H1 (cell line): ENCODE measurements at places on chromosomes 2 and 18.

DNA sequence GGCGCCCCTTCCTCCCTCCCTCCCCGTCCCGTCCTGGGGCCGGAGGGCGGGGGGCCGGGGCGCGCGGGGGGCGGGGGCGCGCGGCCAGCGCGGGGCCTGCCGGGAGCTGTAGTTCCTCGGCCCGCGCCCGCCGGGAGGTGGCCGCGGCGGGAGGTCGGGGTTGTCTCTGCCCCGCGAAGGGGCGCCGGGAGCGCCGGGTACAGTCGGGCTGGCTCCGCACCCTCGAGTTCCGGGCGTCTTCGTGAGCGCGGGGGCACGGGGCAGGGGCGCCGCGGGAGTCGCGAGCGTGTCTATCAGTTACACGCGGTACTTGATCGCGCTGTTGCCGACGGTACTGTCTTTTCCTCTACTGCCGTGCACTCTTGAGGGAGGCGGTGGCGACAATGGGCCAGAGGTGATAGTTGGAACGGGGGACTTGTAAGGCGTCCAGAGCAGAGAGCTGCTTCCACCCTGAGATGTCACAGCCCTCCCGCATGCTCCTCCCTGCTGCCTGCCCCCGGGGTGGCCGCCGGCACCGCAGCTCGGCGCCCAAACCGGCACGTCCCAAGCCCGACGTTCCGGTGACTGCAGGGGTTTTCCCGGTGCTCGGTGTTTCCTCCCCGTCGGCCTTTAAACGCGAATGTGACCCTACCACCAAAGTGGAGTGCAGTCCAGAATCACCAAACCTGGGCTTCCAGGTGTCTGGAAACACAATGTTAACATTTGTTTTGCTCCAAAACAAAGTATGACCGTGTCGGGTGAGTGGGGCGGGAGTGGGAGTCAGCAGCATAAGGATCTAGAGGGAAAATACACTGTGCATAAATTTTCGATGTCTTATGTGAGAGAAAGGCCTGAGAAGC, at the start of gene PRKD3:
Gene PRKD3, minus strand, starts transcription at position 48 of the 839 bp plus-strand sequence. CDS start 8,309 bp downstream, outside the sequence.
- no peaks in the 10 kb centered on the region for H3K36me3 ChIP-seq
- no peaks in the 10 kb centered on the region; the same call in 1 of the 2 replicates for H3K4me1 ChIP-seq
- no peak for DNase-seq
- no peaks in the 10 kb centered on the region for H3K27me3 ChIP-seq
- peak within 1 kb of the TSS; percentile 67 for H3K27ac ChIP-seq
- H3K4me3 ChIP-seq = peak within 1 kb of the TSS; percentile 91

GRCh38 chr2:70987386-70987785, 7.3 kb downstream of the TEX261 start:
- H3K27ac ChIP-seq = no peak overlapping the region
- H3K4me1 ChIP-seq = peaks cover 6% of the 10 kb centered on the region
- peaks cover 2% of the 10 kb centered on the region; the same call in 1 of the 2 replicates for H3K27me3 ChIP-seq
- peaks cover 9% of the 10 kb centered on the region; the same call in 1 of the 2 replicates for H3K36me3 ChIP-seq
- no peak overlapping the region for H3K4me3 ChIP-seq

GRCh38 chr2:14516844-14517243, 115.7 kb upstream of the LRATD1 start:
- DNase-seq = no peak
- H3K27me3 ChIP-seq = no peaks in the 10 kb centered on the region

DNA sequence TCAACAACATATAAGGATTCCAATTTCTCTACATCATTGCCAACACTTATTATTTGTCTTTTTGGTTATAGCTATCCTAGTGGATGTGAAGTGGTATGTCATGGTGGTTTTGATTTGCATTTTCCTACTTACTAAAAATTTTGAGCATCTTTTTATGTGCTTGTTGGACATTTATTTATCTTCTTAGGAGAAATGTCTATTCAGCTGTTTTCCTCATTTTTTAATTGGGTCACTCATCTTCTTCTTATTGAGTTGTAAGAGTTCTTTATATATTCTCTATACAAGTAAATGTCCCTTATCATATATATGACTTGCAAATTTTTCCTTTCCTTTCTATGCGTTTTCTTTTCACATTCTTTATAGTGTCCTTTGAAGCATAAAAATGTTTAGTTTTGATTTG, 4.7 kb upstream of the CCL20 start:
- H3K27ac ChIP-seq = no peak overlapping the region
- H3K4me3 ChIP-seq = no peak overlapping the region
- no peaks in the 10 kb centered on the region for H3K36me3 ChIP-seq
- no peaks in the 10 kb centered on the region for H3K27me3 ChIP-seq

DNA sequence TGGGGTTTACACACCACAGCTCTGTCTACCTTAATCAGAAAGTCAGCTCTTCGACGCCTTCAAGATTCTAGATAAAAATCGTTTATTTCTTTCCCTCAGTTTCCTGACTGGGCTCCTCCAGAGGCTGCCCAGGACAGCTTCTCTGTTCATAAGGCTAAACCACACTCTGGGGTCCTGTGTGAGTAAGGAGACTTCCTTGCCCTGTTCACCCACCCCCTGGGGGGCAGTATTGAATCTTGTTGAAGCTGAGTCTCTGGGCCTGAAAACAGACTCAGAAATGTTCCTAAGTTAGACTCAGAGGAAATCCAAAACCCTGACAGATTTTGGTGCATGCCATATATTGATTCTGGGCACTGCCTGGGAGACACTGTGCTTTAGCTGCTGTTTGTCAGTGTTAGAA, 43.0 kb downstream of the G6PC2 start:
- no peaks in the 10 kb centered on the region for H3K27me3 ChIP-seq
- H3K27ac ChIP-seq = no peak overlapping the region
- DNase-seq = no peak

GRCh38 chr2:30475542-30475941, 28.5 kb downstream of the LCLAT1 start:
- no peak overlapping the region for H3K27ac ChIP-seq
- H3K27me3 ChIP-seq = no peaks in the 10 kb centered on the region
- no peaks in the 10 kb centered on the region for H3K36me3 ChIP-seq
- DNase-seq = no peak
- H3K4me3 ChIP-seq = no peak overlapping the region

GRCh38 chr2:146981921-146982320, 862.9 kb upstream of the ACVR2A start:
- H3K4me3 ChIP-seq = no peak overlapping the region
- no peaks in the 10 kb centered on the region for H3K36me3 ChIP-seq
- no peaks in the 10 kb centered on the region for H3K27me3 ChIP-seq
- H3K27ac ChIP-seq = no peak overlapping the region
- H3K4me1 ChIP-seq = peaks cover 8% of the 10 kb centered on the region; the same call in 1 of the 2 replicates

DNA sequence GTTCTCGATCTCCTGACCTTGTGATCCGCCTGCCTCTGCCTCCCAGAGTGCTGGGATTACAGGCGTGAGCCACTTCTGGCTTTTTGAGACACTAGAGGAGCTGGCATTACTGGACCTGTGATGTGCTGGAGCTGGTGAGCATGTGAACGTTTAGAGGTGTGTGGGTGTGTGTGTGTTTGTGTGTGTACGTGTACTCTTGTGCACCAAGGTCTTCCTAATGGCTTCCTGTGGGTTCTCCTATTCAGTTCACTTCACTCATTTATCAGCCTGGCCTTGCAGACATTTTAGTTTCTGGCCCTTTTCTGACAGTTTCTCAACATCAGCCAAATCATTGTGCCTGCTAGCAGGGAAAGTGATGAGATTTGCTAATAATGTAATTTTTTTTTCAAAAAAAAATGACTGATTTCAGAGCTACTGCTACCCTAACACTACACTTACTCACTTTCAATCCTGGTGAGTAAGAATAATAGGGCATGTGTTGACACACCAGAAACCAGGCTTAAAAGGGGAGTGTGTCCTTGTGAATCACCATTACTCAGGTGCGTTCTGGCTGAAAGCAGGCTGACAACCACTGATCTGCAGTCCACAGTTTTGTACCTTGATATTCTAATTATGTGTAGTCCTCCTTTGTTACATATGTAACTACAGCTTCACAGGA, 41.0 kb upstream of the ACTR3 start:
- H3K27ac ChIP-seq = no peak overlapping the region
- no peaks in the 10 kb centered on the region for H3K36me3 ChIP-seq
- H3K4me3 ChIP-seq = no peak overlapping the region
- no peaks in the 10 kb centered on the region for H3K27me3 ChIP-seq

DNA sequence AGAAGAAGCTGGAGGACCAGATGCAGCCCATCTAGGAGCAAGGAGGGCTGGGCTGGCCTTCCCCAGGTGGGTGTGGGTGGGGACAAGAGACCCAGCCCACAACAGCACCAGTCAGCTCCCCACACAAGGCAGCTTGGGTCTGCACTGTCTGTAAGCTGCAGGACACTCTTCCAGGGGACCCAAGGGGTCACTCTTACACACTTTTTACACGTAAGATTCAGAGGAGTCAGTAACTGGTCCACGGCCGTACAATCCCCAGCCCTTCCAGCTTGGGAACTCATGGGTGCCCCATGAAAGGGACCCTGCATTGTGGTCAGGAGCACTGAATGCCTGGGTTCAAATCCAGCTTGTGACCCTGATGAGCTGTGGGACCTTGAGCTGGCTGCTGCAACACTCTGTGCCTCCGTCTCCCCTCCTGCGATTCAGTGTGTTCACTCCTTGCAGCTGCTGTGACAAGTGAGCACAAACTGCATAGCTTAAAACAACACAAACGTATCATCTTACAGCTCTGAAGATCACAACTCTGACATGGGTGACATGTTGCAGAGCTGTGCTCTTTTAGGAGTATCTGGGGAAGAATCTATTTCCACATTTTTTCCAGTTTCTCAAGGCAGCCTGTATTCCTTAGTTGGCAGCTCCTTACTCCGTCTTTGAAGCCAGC, 11.1 kb upstream of the SLC66A3 start:
- no peak overlapping the region for H3K27ac ChIP-seq
- no peak overlapping the region for H3K4me3 ChIP-seq
- no peaks in the 10 kb centered on the region for H3K4me1 ChIP-seq
- no peak for DNase-seq

DNA sequence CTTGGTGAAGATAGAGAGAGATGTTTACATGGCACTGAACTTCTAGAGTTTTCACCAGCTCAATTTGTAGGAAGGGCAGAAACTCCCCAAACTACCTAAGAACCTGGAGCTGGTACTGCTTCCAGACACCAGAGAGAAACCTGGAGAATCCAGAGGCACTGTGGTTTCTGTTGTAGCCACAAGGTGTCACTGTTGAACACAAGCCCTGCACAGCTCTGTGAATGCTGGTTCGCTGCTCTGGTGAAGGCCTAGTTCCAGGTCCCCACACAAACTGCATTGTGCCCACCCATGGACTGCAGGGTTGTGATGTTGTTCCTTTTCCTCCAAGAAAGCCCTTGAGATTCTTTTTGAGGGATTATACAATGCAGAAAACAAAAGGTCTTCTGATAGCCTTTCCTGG, 150.5 kb upstream of the HS6ST1 start:
- H3K27me3 ChIP-seq = no peaks in the 10 kb centered on the region
- H3K4me3 ChIP-seq = no peak overlapping the region
- no peaks in the 10 kb centered on the region for H3K36me3 ChIP-seq
- H3K27ac ChIP-seq = no peak overlapping the region

GRCh38 chr2:6398421-6398820, 467.3 kb downstream of the CMPK2 start:
- H3K4me1 ChIP-seq = no peaks in the 10 kb centered on the region
- no peak for DNase-seq
- H3K27ac ChIP-seq = no peak overlapping the region
- no peaks in the 10 kb centered on the region for H3K27me3 ChIP-seq
- H3K36me3 ChIP-seq = no peaks in the 10 kb centered on the region

DNA sequence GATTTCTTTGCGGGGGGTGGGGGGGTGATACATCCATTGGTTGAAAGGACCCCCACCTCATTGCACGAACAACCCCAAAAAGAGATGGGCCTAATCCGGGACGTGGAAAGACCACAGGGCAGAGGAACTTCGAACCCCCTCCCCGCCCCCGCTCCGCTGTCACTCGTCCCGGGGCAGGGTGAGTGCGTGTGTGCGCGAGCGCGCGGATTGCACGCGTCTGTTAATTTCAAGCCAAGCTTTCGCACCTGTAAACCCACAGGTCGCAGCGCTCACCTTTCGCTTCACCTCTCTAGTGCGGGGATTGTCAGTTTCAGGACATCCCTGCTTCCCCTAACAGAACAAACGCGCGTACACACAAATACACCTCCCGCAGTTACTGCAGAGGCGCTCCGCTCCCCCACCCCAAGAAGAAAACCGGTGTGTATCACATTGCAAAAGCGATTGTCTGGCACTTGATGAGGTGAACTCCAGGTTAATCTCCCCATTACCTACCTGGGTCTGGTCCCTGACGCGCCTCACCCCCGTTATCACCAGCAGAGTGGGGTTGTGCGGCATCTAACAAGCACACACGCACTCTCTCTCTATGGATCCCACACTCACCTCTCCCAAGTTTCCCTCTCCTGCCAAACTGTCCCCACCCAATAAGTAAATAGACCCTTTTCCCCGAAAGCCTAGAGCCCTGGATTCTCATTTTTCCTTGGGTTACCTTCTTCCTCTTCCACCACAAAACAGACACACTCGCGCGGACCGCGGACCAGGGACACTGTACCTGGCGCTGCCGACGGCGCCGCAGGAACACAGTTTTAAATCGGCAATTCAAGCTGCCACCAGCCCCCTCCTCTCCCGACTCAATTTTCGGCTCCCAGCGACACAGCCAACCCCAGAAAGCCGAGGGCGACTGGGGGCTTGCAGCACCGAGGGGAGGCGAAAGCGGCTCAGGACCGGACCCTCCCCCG, 1.0 kb downstream of the CYP26B1 start:
- no peaks in the 10 kb centered on the region for H3K36me3 ChIP-seq
- H3K27ac ChIP-seq = no peak overlapping the region
- peak; percentile 58 for DNase-seq
- H3K27me3 ChIP-seq = peaks cover 60% of the 10 kb centered on the region
- peaks cover 48% of the 10 kb centered on the region for H3K4me1 ChIP-seq
- peak overlapping the region; percentile 40 for H3K4me3 ChIP-seq

DNA sequence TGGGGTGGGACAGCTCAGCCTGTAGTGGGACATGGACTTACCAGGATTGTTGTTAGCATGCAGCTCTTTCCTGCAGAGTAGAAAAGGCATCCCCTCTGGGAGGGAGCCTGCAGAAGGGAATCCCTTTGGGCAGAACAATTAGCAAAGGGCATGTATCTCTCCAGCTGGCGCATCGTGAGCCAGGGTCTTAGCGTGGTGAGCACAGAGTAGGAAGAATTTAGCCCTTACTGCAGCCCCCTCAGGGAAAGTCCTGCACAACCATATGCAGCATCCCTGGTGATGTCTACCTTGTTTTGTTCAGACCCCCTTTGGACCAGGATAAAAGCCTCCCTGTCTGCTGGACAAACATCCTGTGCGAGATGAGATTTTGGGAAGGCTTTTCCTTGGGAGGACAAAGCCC, 292.1 kb downstream of the SLC4A3 start:
- no peak overlapping the region for H3K4me3 ChIP-seq
- H3K36me3 ChIP-seq = no peaks in the 10 kb centered on the region

GRCh38 chr18:45828917-45829811, 3.7 kb downstream of the SIGLEC15 start:
- H3K4me1 ChIP-seq = peaks cover 3% of the 10 kb centered on the region
- H3K27me3 ChIP-seq = no peaks in the 10 kb centered on the region
- no peaks in the 10 kb centered on the region for H3K36me3 ChIP-seq
- no peak overlapping the region for H3K4me3 ChIP-seq
- no peak for DNase-seq
- no peak overlapping the region for H3K27ac ChIP-seq

- no peak for DNase-seq
- H3K27me3 ChIP-seq = no peaks in the 10 kb centered on the region
- H3K4me3 ChIP-seq = no peak overlapping the region
- peaks cover 4% of the 10 kb centered on the region for H3K4me1 ChIP-seq
- H3K27ac ChIP-seq = no peak overlapping the region
Observed at GRCh38 chr18:26405190-26405801, 143.1 kb downstream of the KCTD1 start.
